ENCODE measurements at places on chromosomes 12 and 14. TPM values are rescaled to one million over a fixed set of nuclear protein-coding genes. Genes with fewer than 3 reads are reported as not detected.

Gene TRPV4
- 2.2 TPM for total RNA-seq

Gene ABHD12B
- total RNA-seq, result not detected

Gene CKB
- 36.6 TPM for total RNA-seq

Gene CLEC9A
- not detected for total RNA-seq

Gene SERPINA12
- not detected for total RNA-seq

Gene PMCH
- not detected for total RNA-seq

Gene SERPINA10
- total RNA-seq, result under 0.01 TPM

Gene CD27
- not detected for total RNA-seq

Gene AMN1
- total RNA-seq, result 11.2 TPM

Gene MPHOSPH9
- 51.9 TPM for total RNA-seq

Gene CCDC38
- not detected for total RNA-seq

Gene POP5
- total RNA-seq, result 63.3 TPM

Gene BCL11B
- total RNA-seq, result not detected

Gene MUCL1
- total RNA-seq, result not detected

Gene C3AR1
- 0.12 TPM for total RNA-seq

Gene TEX52
- total RNA-seq, result 0.12 TPM

Gene DBX2
- total RNA-seq, result not detected

Gene FAM186B
- total RNA-seq, result 0.22 TPM

Gene KIF21A
- total RNA-seq, result 14.2 TPM

Gene CCDC175
- not detected for total RNA-seq

Gene ZBTB42
- total RNA-seq, result 2.7 TPM

Gene FOXN4
- total RNA-seq, result not detected

Gene CALCOCO1
- total RNA-seq, result 105 TPM

Gene PLEKHD1
- total RNA-seq, result under 0.01 TPM

Gene RPL10L
- total RNA-seq, result not detected

Gene SIX1
- total RNA-seq, result 0.12 TPM

Gene HNF1A
- total RNA-seq, result not detected

Gene A2M
- 2.2 TPM for total RNA-seq

Gene DCN
- 87.0 TPM for total RNA-seq

Gene KRT83
- total RNA-seq, result not detected

Gene KLHDC1
- 3.0 TPM for total RNA-seq

Gene GPR132
- 0.25 TPM for total RNA-seq

Gene CFAP251
- 2.3 TPM for total RNA-seq

Gene IAPP
- total RNA-seq, result not detected

Gene ERO1A
- total RNA-seq, result 120 TPM

Gene GPR162
- total RNA-seq, result 6.0 TPM

Gene ACSM4
- not detected for total RNA-seq

Gene ASCL1
- total RNA-seq, result not detected

Gene OAS2
- 0.77 TPM for total RNA-seq

Gene KCNK13
- under 0.01 TPM for total RNA-seq

Gene SLC38A1
- 114 TPM for total RNA-seq

Gene PFKM
- 101 TPM for total RNA-seq

Gene GATC
- total RNA-seq, result 20.5 TPM

Gene ETFBKMT
- 5.9 TPM for total RNA-seq

Gene LDHB
- total RNA-seq, result 1,120 TPM

Gene C12orf50
- not detected for total RNA-seq

Gene TBC1D30
- 0.87 TPM for total RNA-seq

Gene CACNA2D4
- total RNA-seq, result 0.87 TPM

Gene WIF1
- 3.3 TPM for total RNA-seq

Gene CDKN1B
- total RNA-seq, result 55.0 TPM

Gene GPR84
- total RNA-seq, result not detected
